ENCODE measurements at places on chromosomes 12 and 14.

DNA sequence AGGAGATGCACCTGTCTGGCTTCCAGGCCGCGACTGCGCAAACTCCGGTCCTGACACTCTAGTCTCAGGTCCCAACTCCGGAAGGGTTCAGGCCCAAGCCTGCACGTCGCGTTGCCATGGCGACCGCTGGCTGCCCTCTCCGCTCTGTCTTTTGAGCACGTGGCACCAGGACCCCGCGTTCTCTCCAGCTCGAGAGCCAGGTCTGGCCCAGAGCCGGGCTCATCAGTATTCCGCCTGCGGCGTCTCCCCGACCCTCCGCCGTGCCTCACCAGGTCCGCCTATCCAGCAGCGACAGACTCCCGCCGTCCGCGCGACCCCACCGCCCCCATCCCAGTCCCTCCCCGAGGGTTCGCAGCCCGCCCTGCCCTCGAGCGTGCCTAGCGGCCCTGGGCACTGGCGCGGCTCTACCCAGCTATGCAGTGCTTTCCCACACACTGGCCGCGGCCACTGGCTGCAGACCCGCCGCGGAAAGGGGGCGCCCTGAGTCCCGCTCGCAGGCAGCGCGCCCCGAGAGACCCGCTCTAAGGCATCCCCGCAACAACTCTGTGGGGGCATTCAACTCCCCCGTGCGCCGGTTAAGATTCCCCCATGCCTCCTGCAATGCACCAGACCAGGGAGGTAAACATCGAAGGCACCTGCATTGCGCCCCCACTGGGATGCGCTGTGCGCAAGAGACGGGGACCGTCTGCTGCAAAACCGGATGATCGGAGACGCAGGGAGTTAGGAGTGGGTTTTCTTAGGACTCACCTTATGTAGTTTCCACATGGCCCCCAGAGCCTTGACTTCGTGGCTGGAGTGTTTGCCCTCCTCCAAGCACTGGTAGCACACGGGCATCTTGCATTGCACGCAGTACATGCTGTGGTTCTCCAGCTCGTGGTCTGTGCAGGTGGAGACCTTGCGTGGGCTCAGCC is 1.3 kb downstream of the TRIM9 start:
- H3K4me1 ChIP-seq: peaks cover 56% of the 10 kb centered on the region
- H3K36me3 ChIP-seq: no peaks in the 10 kb centered on the region
- peak; percentile 21 for DNase-seq
- H3K27ac ChIP-seq: no peak overlapping the region
- H3K27me3 ChIP-seq: no peaks in the 10 kb centered on the region

DNA sequence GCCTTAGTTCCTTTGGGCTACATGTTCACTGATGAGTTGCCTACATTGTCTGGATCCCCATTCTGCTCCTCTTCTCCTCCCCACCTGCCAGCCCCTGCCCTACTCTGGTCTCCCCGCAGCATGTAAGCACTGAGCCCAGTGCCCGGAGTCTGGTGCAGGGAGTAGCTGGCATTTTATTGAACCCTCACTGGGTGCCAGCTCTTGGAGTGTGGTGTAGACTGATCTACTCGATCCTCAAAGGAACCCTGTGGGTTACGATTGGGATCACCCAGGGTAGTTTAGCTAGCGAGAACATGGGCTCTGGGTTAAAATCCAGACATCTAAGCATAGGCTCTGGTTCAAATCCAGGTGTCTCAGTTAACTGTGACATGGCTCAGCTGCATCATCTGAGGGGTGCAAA is 8.3 kb upstream of the SERPINA6 start:
- no peaks in the 10 kb centered on the region for H3K4me1 ChIP-seq
- H3K4me3 ChIP-seq: no peak overlapping the region
- H3K27me3 ChIP-seq: peaks cover 2% of the 10 kb centered on the region
- no peak overlapping the region for H3K27ac ChIP-seq
- DNase-seq: no peak
- no peaks in the 10 kb centered on the region for H3K36me3 ChIP-seq

DNA sequence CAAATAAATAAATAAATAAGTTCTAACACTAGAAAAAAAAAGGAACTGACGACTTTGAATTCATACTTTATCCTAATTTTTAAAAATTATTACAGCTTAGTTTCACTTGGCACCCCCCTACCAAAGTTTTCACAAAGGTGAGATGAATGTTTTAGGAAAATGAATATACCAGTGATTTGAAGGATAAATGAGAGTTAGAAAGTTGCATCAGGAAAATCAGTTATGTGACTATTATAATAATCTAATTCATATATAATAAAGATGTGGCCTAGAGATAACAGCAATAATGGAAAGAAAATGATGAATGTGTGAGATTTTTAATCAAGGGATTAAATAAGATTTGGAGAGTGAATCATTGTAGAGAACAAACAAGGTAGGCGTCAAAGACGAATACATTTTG is 103.0 kb upstream of the RAP1B start:
- DNase-seq: no peak
- no peak overlapping the region for H3K27ac ChIP-seq
- H3K27me3 ChIP-seq: no peaks in the 10 kb centered on the region
- no peaks in the 10 kb centered on the region for H3K4me1 ChIP-seq
- H3K4me3 ChIP-seq: no peak overlapping the region

- no peak overlapping the region for H3K27ac ChIP-seq
- peaks cover 22% of the 10 kb centered on the region for H3K36me3 ChIP-seq
- no peaks in the 10 kb centered on the region for H3K27me3 ChIP-seq
- no peak overlapping the region for H3K4me3 ChIP-seq
These were observed 85.5 kb downstream of the ADCK1 start for GRCh38 chr14:77885367-77885766.

DNA sequence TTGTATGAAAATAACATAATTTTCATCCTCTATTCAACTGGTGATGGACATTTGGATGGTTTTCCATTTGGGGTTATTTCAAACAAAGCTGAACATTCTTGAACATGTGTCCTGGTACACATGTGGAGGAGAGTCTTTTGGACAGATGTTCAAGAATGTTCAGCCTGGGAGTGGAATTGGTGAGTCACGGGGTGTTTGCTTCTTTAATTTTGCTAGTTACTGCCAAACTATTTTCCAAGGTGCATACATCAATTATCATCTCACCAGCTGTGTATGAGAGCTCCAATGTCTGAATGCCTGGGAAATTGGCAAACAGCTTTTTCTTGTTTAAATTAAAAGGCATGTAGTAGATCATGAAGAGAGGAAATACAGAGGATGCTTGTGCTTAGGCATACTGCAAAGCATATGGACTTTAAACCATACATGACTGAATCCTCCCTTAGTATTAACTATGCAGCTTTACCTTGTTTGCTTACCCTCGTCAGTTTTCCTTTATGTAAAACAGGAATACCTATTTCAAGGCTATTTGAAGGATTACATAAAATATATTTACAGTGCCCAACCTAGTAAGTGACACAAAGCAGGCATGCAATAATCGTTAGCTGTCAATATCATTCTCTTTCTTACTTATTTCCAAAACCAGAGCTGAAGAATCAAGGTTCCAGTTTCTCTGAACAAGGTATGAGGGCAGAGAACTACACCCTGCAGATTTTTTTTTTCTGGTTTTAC is 152.1 kb downstream of the ITPR2 start:
- no peak overlapping the region for H3K4me3 ChIP-seq
- H3K4me1 ChIP-seq: no peaks in the 10 kb centered on the region
- H3K36me3 ChIP-seq: peaks cover 54% of the 10 kb centered on the region
- DNase-seq: no peak
- H3K27me3 ChIP-seq: no peaks in the 10 kb centered on the region

DNA sequence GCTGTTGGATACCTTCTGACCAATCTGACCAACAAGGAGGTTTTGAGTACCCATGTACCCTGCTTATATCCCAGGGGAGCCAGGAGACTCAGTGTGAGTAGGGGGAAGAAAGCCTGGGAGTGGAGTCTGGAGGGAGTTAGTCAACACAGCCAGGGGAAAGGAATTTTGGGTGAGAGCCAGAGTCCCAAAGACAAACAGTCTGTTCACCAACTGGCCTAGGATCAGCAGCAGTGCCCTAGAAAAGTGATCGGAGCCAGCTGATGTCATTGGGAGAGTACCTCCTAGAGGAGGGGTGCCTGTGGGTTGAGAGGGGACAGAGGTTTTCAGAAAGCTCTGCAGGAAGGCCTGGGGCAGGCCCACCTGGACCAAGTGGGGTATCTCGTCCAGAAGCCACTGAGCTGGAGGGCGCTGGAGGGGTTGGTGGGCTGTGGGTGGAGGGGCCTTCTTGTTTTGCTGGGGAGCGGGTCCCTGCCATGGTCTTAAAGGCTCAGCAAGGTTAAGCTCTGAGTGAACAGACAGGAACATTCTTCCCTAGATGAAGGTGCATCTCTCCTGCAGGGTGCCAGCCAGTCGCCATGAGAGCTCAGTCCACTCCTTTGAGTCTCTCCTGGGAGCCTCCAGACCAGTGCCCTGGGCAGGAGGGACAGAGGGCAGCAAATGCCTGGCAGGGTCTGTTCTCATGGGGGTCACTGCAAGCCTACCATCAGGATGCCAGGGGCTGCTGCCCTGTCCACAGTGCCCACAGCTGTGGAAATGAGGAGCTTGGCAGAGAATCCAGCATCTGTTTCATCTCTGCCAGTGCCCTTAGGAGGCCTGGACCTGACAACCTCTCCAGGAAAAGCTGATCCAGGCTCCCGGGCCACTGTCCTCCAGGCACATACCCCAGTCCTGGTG is 63.6 kb downstream of the CHGA start:
- no peak for DNase-seq
- no peak overlapping the region for H3K4me3 ChIP-seq
- no peaks in the 10 kb centered on the region for H3K27me3 ChIP-seq
- H3K4me1 ChIP-seq: no peaks in the 10 kb centered on the region

DNA sequence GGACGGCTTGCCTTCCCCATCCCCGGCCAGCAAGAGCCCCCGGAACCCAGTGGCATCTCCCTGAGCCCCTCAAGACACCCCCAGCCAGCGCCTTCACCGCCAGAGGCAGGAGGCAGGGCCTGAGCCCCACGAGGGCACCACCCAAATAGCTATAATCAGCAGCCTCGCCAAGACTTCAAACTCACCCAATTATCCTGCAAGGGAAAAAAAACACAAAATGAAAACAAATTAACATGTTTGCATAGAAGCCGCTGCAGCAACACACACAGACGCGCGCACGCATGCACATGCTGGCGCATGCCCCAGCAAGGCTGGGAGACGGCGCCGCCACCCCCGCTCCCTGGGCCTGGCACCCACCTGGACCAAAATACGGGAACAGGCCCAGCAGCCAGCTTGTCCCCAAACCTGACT is 15.8 kb downstream of the FAM222A start:
- no peaks in the 10 kb centered on the region for H3K4me1 ChIP-seq
- H3K27me3 ChIP-seq: no peaks in the 10 kb centered on the region
- no peak overlapping the region for H3K4me3 ChIP-seq

DNA sequence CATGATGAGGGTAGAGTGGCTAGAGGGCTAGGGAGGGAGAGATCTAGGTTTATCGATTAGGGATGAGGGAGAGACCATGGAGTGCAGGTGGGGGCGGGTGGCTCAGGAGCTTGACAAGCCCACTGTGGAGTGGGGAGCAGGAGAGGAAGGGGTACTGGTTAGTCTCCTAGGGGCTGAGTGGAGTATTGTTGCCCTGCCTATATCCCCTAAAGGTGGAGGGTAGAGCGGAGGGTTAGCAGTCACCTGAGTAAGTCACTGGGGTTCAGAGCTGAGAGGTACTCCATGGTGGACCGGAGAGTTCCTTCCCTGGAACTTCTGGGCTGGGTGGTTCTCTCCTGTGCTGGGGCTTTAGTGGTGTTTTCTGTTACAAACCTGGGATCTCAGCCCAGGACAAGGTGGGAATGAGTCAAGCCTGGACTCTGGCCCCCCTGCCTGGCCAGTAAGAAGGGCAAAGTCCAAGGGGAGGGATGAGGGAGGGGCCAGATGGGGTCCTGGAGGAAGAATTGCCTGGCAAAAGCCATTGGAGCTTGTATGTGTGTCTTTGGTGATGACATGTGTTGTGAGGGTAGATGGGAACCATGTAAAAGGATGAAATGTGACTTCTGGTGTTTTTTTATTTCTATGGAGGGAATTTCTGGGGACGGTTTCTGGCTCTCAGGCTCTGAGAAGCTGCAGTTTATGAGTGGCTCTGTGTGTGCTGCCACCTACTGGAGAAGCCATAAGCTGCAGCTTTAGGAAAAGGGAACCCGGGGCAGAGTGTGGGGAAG is at the start of gene CIDEB:
Gene CIDEB (minus strand): TSS at position 403 of the 767 bp plus-strand sequence. CDS start 119 bp downstream, at position 284.
- H3K27me3 ChIP-seq: no peaks in the 10 kb centered on the region
- peak; percentile 67 for DNase-seq
- H3K27ac ChIP-seq: no peak within 1 kb of the TSS
- no peak within 1 kb of the TSS for H3K4me3 ChIP-seq

- H3K27ac ChIP-seq: peak overlapping the region; percentile 79
- DNase-seq: no peak
- H3K4me1 ChIP-seq: peaks cover 45% of the 10 kb centered on the region
- peaks cover 20% of the 10 kb centered on the region for H3K36me3 ChIP-seq
These were observed 62.0 kb downstream of the SLC25A47 start for GRCh38 chr14:100384819-100385813.

DNA sequence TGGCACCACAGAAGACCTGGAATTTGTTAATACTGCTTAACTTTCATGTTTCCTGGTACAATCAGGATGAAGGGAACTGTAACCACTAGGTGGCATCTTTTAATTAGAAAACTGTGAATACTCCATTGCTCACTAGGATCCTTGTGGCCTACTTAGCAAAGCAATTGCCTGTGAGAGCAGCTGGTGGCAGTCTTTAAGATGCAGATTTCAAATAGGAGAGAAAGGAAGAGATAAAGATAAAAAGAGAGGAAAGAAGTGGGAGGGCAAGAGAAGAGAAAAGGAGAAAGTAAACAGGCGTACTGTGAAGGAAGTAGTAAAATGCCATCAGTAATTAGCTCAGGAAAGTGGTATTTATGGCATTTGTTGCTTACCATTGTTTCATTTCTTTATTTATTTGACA is 114.5 kb downstream of the RAD51B start:
- no peaks in the 10 kb centered on the region for H3K27me3 ChIP-seq
- no peak overlapping the region for H3K4me3 ChIP-seq
- DNase-seq: peak; percentile 45
- peaks cover 12% of the 10 kb centered on the region for H3K4me1 ChIP-seq
- no peak overlapping the region for H3K27ac ChIP-seq
- H3K36me3 ChIP-seq: no peaks in the 10 kb centered on the region

GRCh38 chr12:65113621-65114035 is 7.5 kb downstream of the WIF1 start:
- no peaks in the 10 kb centered on the region for H3K36me3 ChIP-seq
- no peak overlapping the region for H3K27ac ChIP-seq
- no peak overlapping the region for H3K4me3 ChIP-seq

DNA sequence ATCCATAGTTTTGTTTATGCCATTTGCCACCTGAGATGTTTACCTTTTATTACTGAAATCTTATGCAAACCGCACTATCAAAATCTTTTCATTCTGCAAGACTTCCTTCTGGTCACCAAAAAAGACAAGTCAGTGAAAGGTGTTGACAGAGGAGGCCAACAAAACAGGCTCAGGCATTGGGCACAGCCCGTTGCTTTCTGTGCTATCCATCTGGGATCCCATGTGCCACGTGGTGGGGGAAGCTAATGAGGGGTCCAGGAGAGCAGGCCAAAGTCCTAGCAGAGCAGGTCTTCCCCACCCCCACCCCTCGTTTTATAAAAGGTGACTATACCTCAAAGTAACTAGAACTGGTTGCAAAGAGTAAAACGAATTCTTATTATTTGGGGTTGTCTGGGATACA is 1.2 kb downstream of the ALDH1L2 start:
- no peak overlapping the region for H3K27ac ChIP-seq
- no peaks in the 10 kb centered on the region for H3K27me3 ChIP-seq
- no peak overlapping the region for H3K4me3 ChIP-seq
- DNase-seq: no peak
- H3K4me1 ChIP-seq: no peaks in the 10 kb centered on the region
